GM12878 (cell line): ENCODE measurements at places on chromosomes 16 and 17. TPM values are rescaled to one million over a fixed set of nuclear protein-coding genes. Genes with fewer than 3 reads are reported as not detected.

GRCh38 chr17:68777856-68778694 lies 176.9 kb upstream of the FAM20A start:
- DNase-seq = no peak

DNA sequence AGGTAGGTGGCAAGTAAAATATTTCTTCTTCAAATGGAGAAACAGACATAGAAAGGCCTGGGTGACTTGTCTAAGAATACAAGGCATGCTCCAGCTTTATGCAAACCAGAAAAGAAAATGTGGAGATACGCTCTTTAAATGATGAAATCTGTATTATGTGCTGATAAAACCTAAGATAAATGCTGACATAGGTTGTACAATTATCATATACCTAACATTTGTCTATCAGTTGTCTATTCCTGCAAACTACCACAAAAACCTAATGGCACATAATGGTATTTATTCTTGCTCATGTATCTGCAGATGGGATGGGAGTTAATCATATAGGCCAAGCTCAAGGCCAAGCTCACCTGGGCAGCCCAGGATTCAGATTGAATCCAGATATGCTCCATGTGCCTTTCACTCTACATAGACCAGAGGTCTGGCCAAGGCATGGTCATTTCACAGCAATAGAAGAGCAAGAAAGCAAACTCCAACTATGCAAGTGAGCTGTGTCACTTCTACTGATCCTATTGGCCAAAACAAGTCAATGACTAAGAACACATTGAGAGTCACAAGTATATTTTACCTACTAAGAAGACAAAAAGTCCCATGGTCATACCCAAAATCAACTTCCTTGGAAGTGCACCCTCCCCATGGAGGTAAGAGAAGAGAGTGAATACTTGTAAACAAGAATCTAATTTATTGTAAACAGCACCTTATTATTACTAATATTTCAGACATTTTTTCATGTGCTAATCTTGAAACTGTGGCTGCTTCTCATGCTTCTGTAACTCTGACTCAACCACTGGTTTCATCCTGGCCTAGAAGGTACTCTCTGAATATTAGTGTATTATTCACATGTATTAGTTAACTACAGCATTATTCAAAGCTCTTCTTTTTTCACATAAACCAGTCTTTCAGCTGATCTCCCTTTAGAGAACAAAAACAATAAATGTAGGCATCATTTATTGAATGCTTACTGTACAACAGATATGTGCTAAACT lies 270.7 kb upstream of the SOX9 start:
- DNase-seq = no peak

PLCG2 gene
- 243 and 256 TPM in 2 replicates for total RNA-seq

KRTAP1-5 gene
- not detected in 2 replicates for total RNA-seq

DNA sequence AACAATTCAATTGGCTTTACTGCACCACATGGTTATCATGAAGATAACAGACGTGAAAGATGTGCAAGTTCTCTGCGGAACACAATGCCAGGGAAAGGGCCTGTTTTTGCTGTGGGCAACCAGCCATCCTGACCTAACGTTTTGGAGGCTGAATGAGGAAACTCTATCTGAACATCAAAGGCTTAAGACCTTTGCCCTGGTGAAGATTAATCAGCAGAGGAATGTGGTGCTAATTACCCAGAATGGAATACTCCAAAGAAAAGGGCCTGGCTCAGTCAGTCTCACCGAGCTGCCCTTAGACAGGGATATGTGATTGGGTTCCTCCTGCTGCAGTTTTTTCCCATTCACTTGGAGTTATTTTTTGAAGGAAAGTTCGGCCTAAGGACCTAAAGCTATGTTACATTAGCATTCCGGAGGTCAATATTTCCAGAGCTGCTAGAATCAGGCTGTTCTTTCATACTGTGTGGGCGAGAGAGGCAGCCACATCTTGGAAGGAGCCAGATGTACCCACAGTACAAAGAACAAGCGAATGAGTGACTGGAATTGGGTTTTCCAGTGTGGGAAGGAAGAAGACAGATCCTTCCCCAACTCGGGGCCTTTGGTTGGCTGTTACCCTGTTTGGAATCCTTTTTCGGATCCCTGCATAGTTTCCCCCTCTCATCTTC lies 15.5 kb downstream of the ASIC2 start:
- DNase-seq = no peak

DNA sequence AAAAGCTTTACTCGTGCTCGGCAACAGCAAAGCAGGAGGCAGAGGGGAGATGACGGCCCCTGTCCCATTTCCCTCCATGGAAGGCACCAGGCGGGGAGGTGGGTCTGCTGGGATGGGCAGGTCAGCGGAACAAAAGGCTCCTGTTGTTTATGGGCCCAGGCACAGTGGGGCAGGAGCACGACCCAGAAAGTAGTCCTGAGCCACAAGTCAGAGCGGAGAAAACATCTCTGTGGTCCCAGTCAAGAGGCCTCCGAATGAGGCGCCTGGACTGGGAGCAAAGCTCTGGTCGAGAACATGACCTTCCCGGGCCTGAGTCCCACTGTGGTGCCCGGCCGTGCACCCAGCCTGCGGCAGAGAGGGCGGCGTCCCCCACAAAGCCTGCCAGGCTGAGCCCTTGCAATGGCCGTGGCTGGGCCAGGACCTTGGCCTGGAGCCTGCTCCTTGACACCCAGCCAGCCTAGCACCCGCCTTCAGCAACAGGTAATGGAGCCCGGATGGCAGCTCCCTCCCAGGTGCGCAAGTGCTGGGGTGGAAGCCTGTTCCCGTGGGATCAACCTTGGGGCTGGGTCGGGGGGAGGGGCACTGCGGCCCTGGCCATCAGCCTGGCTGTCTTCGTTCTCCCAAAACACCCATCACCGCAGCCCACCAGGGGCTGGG lies 3.6 kb downstream of the RFNG start:
- no peak for DNase-seq

DNA sequence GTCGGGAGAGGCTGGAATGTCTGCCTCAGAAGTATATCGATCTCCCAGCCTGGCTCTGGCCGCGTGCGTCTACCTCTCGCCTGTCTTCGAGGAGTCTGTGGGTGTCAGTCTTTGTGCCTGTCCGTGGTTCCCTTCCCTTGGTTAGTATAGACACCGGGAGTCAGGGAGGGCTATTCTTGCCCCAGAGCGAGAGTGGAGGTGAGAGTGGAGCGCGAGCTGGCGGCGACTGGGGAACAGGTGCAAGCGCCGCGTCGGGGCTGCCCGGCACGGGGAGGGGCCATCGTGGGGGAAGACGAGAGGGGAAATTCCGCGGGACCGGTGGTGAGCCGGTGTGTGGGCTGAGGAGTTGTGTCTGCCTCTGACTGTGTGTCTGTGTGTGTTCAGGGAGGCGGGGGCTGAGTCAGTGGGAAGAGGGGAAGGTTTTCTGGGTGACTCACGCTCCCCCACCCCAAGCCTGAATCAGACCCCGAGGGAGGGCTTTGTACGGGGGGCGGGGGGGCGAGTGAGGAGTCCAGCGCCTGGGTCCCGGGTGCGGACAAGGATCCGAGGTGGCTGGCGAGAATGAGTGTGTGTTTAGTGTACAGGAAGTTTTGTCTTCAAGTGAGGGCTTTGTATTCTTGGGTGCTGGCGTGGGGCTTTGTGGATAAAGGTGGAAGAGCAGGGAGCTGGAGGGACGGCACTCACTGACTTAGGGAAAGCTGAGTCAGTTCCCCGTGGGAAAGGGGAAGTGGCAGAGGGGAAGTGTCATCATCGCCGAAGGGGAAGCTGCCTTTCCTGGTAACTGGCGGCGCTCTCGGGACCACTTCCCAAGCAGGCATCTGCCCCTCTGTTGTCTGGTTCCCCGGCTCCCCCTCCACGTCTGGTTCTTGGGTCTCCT lies 8.6 kb downstream of the KDM6B start:
- DNase-seq = no peak

AATK gene
- total RNA-seq = not detected in 2 replicates

RUNDC3A gene
- total RNA-seq = not detected in 2 replicates

DNA sequence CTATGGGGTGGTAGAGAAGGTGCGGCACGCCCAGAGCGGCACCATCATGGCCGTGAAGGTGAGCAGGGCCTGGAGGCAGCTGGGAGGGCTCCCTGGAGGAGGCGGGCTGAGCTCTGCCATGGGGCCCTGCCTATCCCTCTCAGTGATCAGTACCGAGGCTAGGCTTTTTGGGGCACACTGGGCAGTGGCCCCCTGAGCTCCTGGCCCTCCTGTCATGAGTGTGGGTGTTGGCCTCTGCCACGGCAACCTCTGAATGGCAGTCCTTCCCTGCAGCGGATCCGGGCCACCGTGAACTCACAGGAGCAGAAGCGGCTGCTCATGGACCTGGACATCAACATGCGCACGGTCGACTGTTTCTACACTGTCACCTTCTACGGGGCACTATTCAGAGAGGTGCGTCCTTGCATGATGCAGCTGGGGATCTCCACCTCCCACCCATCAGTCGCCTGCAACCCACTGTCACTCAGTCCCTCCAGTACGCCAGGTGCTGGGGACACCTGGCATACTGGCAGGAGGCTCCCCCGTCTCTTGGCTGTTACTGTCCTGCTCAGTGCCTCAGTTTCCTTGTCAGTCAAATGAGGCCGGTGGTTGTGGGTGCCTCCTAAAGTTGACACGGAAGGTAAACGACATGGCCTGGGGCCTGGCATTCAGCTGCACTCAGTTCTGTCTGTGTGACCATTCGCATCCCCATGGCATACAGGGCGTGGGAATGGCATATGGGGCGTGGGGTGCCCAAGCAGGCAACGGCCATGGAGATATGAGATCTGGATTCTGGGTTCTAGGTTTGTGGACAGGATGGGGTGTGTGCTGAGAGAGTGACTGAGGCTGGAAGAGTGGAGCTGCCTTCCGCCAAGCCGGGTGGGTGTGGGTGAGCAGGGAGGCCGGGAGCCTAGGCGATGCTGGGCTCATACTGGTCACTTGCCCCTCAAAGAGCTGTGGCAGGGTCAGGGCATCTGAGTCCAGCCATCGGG lies 16.4 kb downstream of the MAP2K3 start:
- no peak for DNase-seq

CHST5 gene
- 0.19 TPM in 1 of 2 replicates, not detected in the other for total RNA-seq

DNA sequence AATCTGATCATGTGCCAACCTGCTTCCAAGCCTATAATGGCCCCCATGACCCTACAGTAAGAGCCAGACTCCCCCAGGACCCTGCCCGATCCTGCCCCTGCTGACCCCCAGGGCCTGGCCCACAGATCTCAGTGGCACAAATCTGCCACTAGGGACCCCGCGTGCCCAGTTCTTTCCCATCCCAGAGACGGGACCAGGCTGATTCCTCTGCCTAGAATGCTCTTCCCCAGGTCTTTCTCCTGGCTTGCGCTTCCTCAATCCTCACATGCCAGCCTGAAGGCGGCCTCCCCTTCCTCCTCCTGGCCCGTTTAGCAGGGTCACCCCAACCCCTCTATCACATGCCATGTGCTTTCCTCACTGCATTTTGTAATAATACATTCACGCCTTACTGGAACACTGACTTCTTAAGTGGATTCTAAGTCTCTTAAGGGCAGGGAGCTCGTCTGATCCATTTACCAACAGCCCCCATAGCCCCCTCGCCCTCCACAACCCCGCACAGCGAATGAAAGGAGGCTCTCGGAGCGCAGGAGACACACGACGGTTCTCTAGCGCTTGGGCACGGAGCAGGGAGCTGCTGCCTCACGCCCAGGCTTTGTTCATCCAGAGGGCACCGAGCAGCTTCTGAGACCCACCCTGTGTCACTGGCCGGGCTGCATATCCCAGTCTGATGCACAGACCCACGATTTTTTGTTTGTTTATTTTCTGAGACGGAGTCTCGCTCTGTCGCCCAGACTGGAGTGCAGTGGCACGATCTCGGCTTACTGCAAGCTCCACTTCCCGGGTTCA lies 1.2 kb downstream of the TRIM65 start:
- DNase-seq = no peak

- DNase-seq = no peak
Measured at GRCh38 chr16:55326261-55327092, 2.5 kb downstream of the IRX6 start.

- DNase-seq = no peak
Measured at GRCh38 chr17:57305144-57305728, 48.9 kb downstream of the MSI2 start.

DNA sequence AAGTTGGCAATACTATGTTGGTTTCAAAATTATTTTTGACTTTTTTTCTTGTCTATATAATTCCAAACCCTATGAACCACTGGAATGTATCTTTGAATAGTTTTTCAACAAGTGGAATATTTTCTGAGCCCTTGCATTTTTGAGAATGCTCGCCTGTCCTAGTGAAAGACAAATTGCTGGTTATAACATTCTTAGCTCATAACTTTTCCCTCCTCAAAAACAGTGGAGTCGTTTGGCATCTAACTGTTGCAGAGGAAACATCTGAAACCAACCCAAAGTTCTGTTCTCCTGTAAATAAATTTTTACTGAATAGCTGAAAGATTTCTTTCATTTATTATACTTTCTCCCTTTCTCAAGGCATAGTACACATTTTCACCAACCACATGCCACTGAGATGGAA lies 11.3 kb upstream of the COX10 start:
- DNase-seq = no peak

TAOK2 gene
- total RNA-seq = 33.8 and 40.2 TPM in 2 replicates

PRDM7 gene
- total RNA-seq = not detected in 2 replicates

DNA sequence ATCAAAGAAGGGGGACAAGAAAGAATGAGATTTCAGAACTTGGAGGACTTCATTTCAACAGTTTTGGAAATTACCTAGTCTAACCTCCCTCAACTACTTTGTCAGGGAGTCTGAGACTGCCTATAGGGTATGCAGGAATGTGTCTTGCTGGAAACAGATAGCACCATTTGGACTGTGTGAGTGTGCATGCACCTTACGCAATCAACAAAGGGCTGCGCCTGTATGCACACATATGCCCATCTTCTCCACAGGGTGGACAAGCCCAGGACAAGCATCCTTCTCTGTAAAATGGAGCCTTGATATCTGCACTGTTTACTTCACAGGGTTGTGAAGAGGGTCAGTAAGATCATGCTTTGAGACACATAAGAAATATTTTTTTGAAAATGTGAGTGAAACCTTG lies 305.7 kb upstream of the ASIC2 start:
- DNase-seq = no peak

- no peak for DNase-seq
Measured at GRCh38 chr17:56099649-56100048, 53.6 kb upstream of the ANKFN1 start.

- DNase-seq = no peak
Measured at GRCh38 chr17:15451680-15452079, 15.7 kb downstream of the CDRT4 start.

GRCh38 chr17:40522961-40523310 lies 21.5 kb upstream of the TNS4 start:
- DNase-seq = no peak

DNA sequence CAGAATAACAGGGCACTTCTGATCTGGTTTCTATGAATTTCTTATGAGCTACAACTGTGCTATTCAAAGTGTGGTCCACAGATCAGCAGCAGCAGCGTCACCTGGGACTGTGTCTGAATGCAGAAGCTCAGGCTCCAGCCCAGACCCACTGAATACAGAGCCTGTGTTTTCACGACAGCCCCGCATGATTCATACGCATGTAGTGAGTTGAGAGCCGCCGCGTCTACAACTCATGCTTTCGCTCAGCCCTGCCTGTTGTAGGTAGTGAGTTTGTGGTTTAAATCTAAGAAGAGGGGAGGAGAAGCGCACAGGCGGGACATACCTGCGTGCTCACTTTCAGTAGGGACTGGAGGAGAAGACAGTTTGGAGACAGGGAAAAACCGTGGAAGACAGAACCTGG lies 28.5 kb upstream of the ELAC2 start:
- no peak for DNase-seq

PDE6G gene
- 6.0 and 8.3 TPM in 2 replicates for total RNA-seq
